ENCODE measurements at places on chromosomes 4 and X.

GRCh38 chr4:85489273-85489981 lies 14.5 kb downstream of the ARHGAP24 start:
- no peak for DNase-seq

GRCh38 chr4:85707611-85708010 lies 232.7 kb downstream of the ARHGAP24 start:
- no peak for DNase-seq

DNA sequence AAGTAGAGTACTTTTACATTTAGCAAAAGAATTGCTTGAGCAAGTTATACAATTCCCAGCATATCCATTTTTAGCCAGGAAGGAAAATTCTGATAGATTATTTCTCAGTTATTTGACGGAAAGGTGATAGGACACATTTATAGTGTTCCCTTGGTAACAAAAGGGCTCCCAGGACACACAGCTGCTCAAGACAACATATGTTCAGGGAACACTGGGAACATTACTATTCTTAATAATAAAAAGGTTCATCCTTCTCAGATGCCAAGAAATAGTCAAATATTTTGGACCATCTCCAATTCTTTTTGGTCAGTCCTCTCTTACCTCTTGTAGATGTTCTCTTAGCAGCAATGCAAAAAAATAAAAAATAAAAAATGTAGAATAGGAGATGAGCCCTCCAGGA lies 66.8 kb upstream of the SMAD1 start:
- DNase-seq = no peak

GRCh38 chrX:13165266-13166189 lies 121.1 kb upstream of the FAM9C start:
- DNase-seq = no peak

DNA sequence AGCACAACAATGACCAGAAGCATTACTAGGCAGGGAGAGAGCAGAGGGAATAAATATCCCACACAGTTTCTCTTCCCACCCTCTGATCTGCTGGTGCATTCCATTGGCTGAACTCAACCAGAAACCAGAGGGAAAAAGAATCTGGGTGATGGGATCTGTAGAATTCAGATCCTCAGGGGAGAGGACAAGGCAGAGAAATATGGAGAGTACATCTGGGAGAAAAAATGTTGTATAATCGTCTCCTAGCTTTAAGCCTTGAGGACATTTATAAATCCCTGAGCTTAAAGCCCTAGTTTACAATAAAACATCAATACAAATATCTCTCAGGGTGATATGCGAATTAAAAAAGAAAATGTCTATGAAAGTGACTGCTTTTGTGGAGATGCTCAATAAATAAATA lies 368.1 kb upstream of the MAD2L1 start:
- DNase-seq = no peak

DNA sequence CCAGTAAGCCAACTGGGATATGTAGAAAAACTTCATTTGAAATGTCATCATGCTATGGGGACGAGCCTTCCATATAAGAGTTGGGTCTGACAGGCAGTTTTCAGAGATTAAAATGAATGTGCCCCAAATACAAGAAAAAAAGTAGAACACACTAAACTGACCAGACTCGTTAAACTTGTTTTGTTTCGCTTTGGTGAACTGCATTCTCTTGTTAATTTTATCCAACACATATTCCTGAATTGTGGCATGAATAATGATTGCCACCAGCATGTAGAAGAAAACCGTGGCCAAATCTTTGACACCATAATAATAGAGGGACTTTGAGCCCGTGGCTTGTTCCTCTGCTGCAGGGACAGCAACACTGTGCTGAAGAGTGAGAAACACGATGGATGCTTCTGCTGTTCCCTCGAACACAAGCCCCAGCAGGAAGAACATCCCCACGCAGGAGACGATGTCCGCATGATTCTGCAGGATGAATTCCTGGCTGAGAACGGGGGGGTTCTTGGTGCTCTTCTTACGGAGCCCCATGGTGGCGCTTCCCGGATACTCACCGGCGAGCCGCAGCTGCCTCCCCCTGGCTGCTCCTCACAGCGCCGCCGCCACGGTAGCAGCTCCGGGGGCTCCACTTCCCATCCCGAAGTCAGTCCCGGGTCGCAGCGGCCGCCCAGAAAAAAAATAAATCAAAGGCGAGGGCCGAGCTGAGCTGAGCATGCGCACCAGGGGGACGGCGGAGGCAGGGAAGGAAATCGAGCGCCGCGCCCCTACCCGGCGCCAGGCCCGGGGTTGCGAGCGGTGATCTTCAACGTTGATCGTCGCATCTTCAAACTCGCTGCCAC lies at the start of gene TRAM1L1:
TRAM1L1 (minus strand) TSS at position 711 of the 836 bp plus-strand sequence; CDS start at position 528, 183 bp downstream.
- DNase-seq = peak; percentile 2

GRCh38 chr4:159860945-159861344 lies 758.1 kb downstream of the RAPGEF2 start:
- no peak for DNase-seq

Data from activated naive CD4-positive, alpha-beta T cell treated with anti-CD3 and anti-CD28 coated beads, Interleukin-2, amount 50 U/mL, for 72 hours (primary cell).